ENCODE measurements at places on chromosomes 1 and 21.
A peak's percentile ranks its signal among the peaks of the same experiment; 100 is the strongest.

- peak; percentile 15 for DNase-seq
Measured at GRCh38 chr21:32186804-32187203, 92.0 kb downstream of the MIS18A start.

DNA sequence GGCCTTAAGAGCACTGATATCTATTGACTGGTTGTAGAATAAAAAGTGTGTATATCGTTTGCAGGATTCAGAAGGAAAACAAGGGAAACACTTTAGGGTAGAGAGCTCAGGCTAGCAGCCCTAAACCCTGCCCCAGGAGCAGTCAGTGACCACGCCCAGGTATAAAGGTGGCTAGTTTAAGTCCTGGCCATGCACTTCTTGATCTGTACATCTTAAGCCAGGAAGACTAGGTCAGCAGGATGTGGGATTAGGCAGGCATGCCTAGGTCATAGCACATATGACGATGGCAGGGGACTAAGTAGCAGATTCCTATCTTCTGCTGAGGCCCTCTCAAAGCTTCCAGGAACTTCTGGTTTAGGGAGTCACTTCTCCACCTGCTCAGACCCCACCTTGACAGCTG is 158.0 kb upstream of the CD34 start:
- no peak for DNase-seq

- no peak for DNase-seq
Measured at GRCh38 chr1:157234705-157235273, 96.6 kb upstream of the ETV3 start.

DNA sequence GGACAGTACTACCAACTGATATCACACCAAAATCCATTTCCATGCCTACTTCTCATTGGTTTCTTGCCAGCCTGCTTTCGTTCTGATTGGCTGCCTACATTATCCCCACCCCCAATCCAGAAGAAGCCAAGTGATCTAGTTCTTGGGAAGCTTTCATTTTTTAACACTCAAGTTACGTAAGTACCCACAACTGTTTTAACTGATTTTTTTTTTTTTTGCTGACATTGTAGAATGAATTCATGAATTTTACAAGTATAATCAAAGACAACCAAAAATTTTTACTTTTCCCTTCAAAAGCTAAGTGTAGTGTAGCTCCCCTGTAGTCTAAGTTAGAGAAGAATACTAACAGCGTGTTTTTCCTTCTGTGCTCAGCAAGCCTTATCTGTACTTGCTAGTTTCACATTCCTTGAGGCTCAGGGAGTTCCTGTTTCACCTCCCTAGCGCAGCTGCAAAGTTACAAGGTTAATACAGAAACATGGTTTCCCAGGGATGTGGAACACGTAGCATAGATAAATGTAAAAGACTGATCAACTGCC is at the start of gene SLC9C2:
SLC9C2 (minus strand) TSS at position 17 of the 536 bp plus-strand sequence. CDS start 1,296 bp downstream, outside the sequence.
- DNase-seq = no peak

DNA sequence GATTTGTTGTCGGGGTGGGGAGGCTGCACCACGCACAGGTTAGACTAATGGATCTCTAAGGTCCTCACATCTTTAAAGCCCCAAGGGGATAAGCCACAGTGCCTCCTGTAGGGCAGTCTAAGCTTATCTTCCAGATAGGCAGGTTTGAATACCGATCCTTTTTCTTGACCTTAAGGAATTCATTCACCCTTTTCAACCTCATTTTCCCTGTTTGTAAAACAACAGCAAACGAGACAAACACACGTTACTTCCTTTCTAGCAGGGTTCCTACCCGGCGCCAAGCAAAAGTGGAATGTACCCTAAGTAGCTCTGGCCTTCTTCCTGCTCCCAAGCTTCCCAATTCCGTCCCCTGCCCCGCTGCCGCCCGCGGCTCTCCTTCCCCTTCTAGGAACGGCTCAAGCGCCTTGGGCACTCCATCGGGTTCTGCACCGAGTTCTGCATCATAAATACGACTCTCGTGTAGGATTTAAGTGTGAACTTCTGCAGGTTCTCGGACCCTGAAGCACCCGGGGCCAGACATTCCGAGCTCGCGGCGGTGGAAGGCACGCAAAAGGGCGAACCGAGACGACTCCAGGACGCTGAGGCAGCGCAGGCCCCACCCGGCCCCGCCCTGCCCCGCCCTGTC is 548 bp upstream of the CDC20 start:
- DNase-seq = peak; percentile 100

DNA sequence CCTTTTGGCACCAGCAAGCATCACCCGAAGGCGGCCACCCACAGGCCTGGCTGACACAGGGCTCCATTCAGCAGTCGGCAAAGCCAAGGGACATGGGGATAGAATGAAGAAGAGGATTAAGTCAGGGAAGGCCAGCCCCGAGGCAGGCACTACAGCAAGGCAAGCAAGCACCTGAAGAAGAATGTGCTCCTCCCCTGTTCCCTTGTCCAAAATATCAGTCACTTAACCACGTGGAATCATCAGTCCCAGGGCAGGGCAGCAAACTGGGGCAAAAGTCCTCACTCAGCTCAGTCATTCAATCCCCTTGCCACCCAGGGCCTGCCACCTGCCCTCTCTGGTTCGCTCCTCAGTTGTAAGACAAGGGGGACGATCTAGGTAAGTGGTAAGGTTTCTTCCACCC is 9.3 kb downstream of the KANK4 start:
- no peak for DNase-seq
